ENCODE measurements at places on chromosomes 6 and 20.
A peak's percentile ranks its signal among the peaks of the same experiment; 100 is the strongest.

DNA sequence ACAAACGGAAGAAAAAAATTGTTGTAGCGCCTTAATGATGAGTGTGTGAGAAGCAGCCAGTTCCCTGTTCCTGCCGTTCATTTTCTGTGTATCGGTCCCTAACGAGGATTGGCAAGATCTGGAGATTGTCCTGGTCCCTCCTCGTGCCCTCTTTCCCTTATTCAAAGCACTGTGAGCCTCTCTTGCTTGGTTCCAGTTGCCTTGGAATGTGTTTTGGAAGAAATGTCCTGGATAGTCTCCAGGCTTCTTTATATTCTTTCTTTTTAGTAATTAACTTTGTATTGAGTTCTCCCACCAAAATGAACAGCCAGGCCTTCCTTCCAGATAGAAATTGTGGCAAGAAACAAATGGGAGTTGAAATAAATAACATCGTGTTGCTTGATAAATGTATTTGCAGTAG is 348.3 kb downstream of the CDH26 start:
- DNase-seq = no peak

DNA sequence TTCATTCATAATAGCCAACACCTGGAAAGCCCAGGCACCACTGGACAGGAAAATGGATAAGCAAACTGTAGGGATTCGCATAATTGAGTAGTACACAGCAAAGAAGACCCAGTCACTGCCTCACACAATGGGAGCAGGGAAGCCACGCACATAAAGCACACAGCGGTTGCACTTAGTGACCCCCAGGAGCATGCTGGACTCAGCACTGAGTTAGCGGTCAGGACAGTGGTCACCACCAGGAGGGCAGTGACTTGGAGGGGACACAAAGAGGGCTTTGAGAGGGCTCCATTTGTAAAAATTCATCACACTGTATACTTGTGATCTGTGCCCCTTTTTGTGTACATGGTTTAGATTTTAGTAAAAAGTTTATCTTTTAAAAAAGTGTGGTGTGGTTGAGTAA is 2.4 kb upstream of the BPIFB3 start:
- DNase-seq = no peak

DNA sequence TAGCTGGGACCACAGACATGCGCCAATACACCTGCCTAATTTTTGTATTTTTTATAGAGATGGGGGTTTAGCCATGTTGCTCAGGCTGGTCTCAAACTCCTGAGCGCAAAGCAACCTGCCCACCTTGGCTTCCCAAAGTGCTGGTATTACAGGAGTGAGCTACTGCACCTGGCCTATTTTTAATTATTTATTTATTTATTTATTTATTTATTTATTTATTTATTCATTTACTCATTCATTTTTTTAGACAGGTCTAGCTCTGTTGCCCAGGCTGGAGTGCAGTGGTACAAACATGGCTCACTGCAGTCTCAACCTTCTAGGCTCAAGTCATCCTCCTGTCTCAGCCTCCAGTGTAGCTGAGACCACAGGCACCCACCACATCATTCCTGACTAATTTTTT is 434.3 kb downstream of the DOK5 start:
- no peak for DNase-seq

DNA sequence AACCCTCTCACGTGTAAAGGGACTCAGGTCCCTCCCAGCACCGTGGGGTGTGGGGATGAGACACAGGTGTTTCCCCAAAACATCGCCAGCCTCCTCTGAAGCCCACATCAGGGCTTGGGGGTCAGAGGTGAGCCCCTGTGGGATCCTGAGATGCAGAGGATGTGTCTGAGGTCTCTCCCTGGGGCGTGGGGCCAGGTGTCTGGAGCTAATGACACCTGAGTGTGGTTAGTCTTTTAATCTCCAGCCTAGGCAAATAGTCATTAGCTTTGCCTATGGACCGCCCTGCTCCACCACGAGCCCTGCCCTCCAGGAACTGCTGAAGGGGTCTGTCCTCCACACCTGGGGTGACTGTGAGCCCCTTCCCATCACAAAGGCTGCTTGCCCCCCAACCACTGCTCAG is 1.7 kb downstream of the SRMS start:
- DNase-seq = no peak

DNA sequence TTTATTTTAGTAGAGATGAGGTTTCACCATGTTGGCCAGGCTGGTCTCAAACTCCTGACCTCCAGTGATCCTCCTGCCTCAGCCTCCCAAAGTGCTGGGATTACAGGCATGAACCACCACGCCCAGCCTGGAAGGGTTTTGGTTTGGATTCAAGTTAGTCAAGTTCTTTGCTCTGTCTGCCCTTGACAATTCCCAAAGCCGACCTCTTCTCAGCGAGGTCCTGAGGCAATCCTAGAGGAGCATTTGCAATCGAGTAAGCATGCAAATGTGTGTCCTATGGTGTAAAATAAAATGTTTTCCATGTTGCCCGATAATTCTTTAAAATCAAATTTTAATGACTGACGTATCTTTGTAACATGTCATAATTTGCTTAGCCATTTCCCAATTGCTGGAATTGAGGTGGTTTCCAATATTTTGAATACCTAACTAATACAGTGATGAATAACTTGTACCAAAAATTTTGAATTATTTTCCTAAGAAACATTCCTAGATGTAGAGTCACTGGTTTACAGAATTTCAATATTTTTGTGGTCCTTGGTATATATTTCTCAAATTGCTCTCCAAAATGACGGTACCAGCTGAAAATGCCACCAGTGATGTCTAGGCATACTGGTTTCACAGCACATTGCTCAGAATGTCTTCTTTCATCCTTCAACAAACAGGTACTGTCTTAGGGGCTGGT is 38.7 kb downstream of the GTF2H5 start:
- DNase-seq = no peak

GRCh38 chr20:47290008-47290407 is 66.5 kb downstream of the ZMYND8 start:
- no peak for DNase-seq

DNA sequence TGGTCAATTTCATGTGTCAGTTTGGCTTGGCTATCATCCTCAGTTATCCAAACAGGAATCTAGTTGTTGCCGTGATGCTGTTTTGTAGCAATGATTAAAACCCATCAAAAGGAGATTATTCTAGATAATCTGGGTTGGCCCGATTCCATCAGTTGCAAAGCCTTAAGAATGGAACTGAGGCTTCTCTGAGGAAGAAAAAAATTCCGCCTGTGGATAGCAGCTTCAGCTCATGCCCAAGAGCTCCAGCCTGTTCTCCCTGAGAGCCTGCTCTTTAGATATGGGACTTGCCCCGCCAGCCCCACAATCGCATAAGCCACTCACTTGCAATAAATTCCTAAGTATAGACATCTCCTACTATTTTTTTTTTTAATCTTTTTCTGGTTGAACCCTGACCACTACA is 61.5 kb downstream of the SEL1L2 start:
- DNase-seq = no peak

DNA sequence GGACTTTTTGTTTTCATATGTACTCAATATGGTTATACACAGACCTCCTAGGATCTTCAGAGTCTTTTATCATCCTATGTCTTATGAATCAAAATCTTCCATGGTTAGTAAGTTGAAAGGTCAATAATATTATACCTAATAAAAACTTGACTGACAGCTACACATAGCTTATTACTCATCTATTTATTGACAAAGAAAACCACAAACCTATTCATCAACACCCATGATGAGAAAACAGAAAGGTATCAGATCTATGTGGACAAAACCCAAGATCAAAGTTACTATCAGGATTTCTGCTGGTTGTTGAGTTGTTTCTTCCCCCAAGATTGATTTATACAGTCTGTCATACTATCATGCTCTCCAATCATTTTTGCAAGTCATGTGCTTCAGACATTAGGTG is 460.1 kb upstream of the MANEA start:
- DNase-seq = no peak

GRCh38 chr20:37808233-37809070 is 94.5 kb upstream of the VSTM2L start:
- no peak for DNase-seq

DNA sequence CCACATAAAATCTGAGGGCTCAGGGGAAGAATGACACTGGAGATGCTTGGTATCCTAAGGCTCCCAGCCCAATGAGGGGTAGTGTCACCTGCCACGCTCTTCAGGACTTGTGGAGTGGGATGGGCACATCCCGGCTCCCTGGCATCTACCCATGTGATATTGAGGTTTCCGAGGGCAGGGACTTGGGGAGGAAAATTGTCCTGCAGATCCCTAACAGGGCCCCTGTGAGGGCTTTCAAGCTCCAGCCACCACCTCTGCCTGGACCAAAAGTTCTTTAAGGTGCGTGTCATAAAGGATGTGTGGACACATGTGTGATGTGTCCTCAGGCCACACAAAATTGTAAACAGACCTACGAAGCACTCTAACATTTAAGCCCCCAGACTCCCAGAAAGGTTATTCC is 2.5 kb downstream of the SCML4 start:
- DNase-seq = no peak

GRCh38 chr6:16712931-16713484 is 48.3 kb downstream of the ATXN1 start:
- DNase-seq = no peak

GRCh38 chr6:9499709-9500108 is 915.2 kb downstream of the TFAP2A start:
- DNase-seq = no peak

DNA sequence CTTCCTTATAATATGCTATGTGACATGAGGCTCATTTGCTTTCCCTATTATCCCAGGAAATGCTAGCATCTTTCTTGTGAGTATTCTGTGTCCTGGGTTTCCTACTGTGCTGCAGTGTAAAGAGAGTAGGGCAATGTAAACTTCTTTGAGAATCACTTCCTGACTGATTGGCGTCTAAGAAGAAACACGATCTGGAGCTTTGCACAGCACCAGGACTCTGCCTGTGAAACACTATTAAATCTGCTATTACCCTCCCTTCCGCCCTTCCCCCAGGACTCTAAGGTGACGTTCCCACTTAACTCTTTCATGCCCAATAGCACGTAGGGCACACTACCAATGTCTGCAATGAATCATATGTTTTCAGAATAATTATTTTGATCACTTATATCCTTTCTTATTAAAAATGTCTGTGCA is 607.3 kb upstream of the CITED2 start:
- DNase-seq = no peak

GRCh38 chr20:23215344-23215995 is 129.3 kb upstream of the CD93 start:
- no peak for DNase-seq

DNA sequence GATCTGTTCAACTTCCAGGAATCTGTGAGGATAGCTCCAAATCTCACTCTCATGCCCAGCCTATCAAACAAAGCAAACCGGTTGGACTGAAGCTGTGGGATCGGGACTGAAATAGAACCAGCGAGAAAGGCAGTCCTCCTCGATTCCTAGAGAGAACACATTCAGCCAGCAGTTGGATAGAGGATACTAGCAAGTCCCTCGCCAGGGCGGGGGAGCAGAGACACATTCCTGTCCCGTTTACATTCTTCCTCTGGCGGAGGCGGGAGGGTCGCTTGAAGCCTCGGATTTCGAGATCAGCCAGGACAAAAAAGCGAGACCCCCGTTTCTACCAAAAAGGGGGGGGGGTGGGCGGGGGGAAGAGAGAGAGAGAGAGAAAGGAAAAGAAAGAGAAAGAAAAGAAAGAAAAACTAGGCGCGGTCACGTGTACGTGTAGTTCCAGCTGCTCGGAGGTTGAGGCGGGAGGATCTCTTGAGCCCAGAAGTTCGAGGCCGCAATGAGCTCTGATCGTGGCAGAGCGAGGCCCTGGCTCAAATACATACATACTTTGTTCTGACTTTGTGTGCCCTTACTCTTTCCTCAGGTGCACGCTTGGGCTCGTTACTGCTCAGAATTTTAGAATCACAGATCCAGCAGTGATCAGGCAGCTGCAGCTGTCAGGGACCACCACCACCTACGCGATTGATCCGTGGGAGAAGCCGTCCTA is 19.5 kb downstream of the ZNF311 start:
- no peak for DNase-seq

DNA sequence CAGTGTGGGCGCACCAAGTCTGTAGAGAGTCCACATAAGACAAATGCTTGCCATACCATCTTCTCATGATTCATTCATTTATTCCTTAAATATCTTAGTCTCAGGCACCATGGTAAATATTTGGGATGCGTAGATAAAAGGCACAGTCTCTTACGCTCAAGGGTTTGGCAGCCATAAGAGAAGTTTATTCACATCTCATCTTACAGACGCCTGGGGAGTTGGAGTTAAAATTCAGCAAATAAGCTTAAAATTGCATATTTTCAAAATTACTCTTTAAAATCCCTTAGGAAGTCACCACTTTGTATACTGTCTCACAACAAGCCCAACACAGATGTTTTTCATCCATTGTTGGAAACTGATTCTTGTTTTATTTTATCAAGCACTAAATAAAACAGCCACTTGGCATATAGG is 363.3 kb downstream of the KIF16B start:
- no peak for DNase-seq

- peak; percentile 57 for DNase-seq
Measured at GRCh38 chr6:37495244-37495934, 4.3 kb downstream of the CCDC167 start.

DNA sequence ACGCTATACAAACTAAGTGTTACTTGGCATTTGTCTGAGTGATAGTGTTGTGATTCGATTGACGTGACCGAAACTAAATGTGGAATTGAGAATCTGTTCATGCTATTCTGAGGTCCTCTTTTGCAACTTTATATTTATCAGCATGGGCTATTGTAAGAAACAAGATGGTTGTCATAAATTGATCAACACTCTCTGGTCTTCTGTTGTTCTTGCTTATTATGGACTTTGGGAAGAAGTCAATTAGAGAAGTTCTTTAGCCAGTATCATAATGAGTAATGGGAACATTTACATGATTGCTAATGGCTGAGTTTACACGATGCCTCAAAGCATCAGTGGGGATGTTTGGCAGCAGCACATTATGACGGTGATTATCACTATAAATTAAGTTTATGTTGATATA is 195.0 kb downstream of the CD83 start:
- no peak for DNase-seq

GRCh38 chr6:18393698-18394097 is 6.5 kb downstream of the RNF144B start:
- no peak for DNase-seq

- no peak for DNase-seq
Measured at GRCh38 chr20:48813446-48813747, 14.4 kb downstream of the PREX1 start.

- no peak for DNase-seq
Measured at GRCh38 chr6:147166992-147167391, 37.2 kb upstream of the STXBP5 start.

Measured in T-helper 2 cell treated with Interferon-gamma antibody and Interleukin-4, amounts not matched to agents 5 μg/mL and 100 μg/mL, for 36 hours (primary cell).